ENCODE measurements at places on chromosomes 13 and 19.

DNA sequence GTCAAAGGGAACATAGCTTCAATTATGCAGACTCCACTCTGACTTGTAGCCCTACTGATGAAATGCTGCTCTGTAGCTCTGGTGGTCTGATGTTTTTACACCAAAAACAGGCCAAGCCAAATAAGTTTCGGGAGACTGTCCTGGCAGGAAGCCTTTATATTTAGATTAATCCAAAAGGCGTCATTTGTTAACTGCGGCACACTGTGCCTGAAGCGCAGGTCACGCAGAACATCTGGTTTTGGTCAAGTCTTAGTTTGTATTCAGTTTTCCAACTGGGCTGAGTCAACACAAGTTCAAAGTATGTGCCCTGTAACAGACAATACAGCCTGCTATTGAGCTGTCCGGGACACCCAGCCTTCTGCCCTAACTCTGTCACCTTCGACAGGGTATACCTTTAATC lies 154.6 kb upstream of the IPO5 start:
- no peak for DNase-seq

GRCh38 chr19:3154957-3155736 lies 19.3 kb downstream of the GNA15 start:
- no peak for DNase-seq

DNA sequence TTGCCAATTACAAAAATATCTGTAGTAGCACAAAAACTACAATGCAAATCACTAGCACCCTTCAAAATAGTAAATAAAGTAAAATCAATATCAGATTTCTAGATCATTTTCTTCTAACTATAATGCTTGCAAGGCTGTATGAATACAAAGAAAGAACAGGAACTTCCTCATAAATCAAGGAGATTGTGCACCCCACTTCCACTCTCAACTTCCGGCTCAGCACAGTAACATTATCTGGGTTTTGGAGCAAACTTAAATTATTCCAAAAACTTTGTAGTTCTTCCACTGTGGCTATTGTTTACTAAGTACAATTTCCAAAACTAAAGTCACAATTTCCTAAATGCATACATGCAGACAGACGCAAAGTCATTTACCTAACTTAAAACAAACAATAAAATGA lies 778.3 kb upstream of the SLC10A2 start:
- no peak for DNase-seq

DNA sequence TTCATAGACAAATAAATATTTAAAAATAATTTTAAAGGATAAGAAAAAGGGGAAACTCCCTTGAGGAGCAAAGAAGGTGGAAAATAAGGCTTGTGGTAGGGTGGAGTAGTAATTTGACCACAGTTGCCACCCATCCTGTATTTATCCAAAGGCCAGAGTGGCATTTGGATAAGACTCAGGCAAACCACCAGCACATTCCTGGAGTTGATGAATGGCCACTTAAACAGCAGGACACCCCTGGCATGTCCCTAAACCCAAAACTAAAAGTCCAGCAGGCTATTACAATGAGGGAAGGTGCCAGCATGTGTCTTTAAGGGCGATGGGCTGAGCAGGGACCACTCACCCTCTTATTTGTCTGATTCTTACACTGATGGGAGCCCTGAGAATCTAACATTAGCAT lies 9.8 kb upstream of the FRY start:
- no peak for DNase-seq

GRCh38 chr13:110318920-110319319 lies 11.8 kb downstream of the COL4A2 start:
- no peak for DNase-seq

All from NCI-H1105 (cell line).